CD4-positive, alpha-beta T cell treated with Interleukin-4 for 4 hours (primary cell): ENCODE measurements at places on chromosomes 1 and 21.

DNA sequence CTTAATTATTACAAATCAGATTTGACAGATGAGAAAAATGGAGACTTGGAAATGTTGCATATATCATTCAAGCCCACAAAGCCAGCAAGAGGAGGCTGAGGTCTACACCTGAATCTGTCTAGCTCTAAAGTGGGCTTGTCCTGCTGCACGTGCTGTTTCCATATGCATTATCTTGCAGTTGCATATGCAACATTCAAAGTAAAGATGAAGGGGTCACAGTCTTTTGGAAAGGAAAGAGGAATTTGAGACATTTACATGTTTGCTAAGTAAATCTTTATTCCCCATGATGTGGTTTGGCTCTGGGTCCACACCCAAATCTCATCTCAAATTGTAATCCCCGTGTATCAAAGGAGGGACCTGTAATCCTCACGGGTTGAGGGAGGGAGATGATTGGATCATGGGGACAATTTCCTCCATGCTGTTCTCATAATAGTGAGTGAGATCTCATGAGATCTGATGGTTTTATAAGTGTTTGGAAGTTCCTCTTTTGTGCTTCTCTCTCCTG lies 98.3 kb downstream of the BACH1 start:
- DNase-seq = no peak

- no peak for DNase-seq
These were observed 13.0 kb upstream of the ARHGAP29 start for GRCh38 chr1:94250341-94250740.

GRCh38 chr1:158122833-158123388 lies 57.8 kb upstream of the CD1D start:
- no peak for DNase-seq

- DNase-seq = no peak
These were observed 185.0 kb downstream of the MIS18A start for GRCh38 chr21:32093646-32094462.

GRCh38 chr1:34013958-34014737 lies 150.3 kb downstream of the HMGB4 start:
- DNase-seq = no peak

GRCh38 chr1:48341221-48341620 lies 118.7 kb downstream of the SLC5A9 start:
- no peak for DNase-seq

- DNase-seq = no peak
These were observed 290.2 kb downstream of the LRRC40 start for GRCh38 chr1:69914976-69915765.

DNA sequence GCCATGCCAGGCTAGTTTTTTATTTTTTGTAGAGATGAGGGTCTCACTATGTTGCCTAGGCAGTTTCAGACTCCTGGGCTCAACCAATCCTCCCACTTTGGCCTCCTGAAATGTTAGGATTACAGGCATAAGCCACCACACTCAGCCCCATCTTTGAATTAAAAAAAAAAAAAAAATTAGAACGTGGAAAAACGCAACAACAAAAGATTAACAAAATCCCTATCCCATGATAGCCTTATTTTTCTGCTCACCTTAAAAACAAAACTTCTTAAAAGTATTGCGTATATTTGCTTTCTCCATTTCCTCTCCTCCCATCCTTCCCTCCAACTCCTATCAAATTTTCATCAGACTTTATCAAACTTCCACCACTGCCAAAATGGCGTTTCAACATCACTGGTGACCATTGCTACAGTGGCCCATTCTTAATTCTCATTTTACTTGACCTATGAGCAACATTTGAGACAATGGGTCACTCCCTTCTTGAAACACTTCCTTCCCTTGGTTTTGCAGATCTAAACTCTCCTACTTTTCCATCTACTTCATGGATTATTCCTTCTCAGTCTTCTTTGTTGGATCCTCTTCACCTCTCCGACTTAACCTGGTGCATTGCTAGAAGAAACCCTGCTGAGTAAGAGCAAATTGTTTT lies 579 bp upstream of the ZNF684 start:
- DNase-seq = no peak

DNA sequence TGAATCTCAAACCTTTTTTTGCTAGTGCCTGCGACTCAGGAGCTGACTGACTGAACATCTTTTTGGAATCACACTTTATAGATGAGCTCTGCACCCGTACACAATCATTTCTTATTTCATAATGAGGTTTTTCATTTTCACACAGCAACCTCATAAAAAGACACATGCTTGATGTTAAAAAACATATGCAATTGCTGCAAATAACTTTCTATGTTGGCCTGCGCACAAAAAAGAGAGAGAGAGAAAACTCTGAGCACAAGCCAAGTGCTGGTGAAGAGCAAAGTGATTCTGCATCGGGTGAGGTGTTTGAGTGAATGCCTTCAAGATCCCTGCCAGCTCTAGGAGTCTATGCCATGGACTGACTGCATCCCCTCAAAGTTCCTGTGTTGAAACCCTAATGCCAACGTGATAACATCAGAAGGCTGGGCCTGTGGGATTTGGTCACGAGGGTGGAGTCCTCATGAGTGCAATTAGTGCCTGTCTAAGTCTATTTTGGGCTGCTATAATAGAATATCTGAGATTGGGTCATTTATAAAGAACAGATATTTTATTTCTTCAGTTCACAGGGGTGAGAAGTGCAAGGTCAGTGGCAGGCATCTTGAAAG lies 36.6 kb downstream of the C1orf87 start:
- DNase-seq = no peak

DNA sequence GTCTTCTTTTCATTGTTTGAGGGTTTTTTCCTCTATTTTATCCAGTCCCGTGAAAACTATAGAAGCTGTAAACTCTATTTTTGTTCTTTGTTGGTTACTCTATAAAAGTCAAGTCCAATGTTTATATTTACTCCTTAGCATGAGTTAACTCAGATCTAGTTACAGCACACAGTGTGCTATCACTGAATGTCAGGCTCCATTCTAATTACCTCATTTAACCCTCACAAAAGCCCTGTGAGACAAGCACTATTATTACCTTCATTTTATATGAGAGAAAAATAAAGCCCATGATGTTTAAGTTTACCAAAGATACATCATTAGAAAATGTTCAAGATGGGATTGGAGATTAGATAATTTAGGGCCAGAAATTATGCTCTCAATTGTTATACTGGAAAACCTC lies 251.4 kb upstream of the SNX7 start:
- DNase-seq = no peak

- DNase-seq = no peak
These were observed 3.0 kb downstream of the IL22RA1 start for GRCh38 chr1:24139841-24140425.
